ENCODE measurements at places on chromosomes 11 and 22.

DNA sequence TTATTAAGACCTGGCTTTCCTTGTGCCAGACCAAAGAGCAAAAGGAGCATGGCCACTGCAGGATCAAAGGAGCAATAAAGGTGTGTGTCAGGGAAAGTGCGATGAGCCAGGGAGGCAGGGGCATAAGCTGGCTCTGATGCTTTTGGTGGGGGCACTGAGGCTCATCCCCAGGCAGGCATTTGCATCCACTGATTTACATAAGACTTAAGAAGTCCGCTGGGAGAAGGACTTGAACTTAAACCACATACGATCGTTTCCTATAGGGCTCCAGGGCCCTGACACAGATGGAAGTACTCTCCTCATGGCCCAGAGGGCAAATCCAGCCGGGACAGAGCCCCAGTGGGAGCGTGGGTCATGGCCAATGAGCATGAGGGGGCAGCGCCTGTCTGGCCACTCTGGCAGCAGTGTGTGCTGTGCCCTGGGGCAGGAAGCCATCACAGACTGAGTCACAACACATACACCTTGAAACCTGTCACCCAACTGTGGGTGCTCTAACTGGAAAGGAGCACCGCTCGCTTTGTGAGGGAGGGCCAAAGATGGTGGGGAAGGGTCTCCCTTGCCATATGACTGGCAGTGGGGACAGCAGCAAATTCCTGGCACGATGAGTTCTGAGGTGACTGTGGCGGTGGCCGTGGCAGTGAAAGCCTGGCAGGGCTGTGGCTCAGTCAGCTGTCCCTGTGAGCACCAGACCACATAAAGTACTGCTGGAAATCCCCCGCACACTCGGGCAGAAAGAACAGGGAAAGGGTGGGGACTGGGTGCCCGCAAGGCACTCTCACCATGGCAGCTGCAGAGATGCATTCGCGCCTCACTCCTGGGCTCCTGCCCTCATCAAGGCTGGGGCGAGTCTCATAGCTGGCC, 79.4 kb upstream of the LMO1 start:
- DNase-seq = no peak

DNA sequence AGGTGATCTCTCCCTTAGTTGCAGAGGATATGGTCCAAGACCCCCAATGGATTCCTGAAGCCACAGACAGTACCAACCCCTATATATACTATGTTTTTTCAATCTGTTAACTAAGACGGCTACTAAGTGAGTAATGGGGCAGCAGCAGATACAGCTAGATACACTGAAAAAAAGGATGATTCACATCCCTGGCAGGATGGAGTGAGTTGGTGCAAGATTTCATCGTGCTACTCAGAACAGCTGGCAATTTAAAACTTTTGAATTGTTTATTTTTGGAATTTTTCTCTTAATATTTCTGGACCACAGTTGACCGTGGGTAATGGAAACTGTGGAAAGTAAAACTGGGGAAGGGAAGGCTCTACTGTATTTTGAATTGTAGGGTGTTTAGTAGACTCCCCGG, 17.0 kb upstream of the TMEM218 start:
- DNase-seq = no peak

DNA sequence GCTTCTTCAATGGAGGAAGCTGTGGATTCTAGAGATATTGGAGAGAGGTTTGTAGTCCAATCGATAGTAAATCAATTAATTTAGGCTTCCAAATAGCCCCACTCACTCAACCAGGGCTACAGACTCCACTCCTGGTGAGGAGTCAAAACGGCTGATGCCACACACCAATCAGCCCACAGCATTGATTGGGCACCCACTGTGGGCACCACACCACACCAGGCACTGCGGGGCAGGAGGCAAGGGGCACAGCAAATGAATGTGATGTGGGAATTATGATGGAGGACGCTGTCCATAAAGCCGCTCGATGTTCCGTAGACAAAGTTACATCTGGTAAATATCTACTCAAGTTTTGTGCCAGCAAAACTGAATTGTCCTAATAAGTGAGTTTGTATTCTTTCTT, 547.3 kb upstream of the CADM1 start:
- DNase-seq = no peak

GRCh38 chr11:109730669-109731068, 308.7 kb downstream of the C11orf87 start:
- no peak for DNase-seq

GRCh38 chr11:76854709-76855108, 6.0 kb upstream of the ACER3 start:
- no peak for DNase-seq

GRCh38 chr11:13784441-13784840, 116.0 kb downstream of the FAR1 start:
- no peak for DNase-seq

- DNase-seq = no peak
Measured at GRCh38 chr11:58027341-58027740, 3.4 kb upstream of the OR6Q1 start.

DNA sequence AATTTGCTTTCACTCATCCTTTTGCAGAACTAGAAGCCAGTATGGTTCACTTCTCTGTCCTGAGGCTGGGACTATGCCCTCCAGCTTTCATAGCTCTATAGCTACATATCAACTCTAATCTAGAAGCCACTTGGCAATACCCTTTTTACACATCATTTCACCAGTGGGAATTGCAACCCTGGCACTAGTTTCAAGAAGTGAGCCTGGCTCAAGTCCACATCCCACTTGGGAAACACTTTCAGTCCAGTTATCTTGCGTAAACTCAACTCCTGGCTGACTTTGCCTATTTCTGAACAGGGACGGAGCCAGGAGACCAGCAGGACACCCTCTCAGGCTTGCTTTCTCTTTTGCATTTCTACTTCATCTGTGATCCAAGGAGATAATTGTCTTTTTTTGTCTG, 19.9 kb upstream of the FAT3 start:
- no peak for DNase-seq

GRCh38 chr22:22388090-22388489, 120.5 kb downstream of the ZNF280B start:
- DNase-seq = no peak

GRCh38 chr11:57568330-57568766, 876 bp upstream of the UBE2L6 start:
- DNase-seq = no peak

GRCh38 chr11:82869657-82870056, 30.6 kb downstream of the PRCP start:
- no peak for DNase-seq

DNA sequence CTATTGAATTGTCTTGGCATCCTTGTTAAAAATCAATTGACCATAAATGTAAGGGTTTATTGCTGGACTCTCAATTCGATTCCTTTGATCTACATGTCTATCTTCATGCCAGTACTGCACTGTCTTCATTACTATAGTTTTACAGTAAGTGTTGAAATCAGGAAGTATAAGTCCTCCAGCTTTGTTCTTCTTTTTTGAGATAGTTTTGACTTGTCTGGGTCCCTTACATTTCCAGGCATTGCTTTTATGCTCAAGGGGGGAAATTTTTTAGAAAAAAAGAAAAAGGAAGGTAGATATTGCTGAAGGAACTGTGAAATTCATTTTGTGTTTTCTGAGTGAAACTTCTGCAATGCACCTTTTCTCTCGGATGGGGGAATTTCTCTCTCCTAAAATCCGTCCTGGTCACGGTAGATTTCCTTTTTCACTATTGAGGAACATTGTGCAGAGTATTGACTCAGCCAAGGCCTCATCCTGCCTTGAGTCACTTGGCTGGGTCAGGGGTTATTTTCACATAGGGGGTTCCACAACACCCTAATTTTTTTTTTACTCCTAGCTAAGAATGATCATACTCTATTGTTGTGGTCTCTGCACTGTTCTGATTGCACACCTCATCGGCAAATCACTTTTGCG, 2.8 kb upstream of the ACER3 start:
- no peak for DNase-seq

DNA sequence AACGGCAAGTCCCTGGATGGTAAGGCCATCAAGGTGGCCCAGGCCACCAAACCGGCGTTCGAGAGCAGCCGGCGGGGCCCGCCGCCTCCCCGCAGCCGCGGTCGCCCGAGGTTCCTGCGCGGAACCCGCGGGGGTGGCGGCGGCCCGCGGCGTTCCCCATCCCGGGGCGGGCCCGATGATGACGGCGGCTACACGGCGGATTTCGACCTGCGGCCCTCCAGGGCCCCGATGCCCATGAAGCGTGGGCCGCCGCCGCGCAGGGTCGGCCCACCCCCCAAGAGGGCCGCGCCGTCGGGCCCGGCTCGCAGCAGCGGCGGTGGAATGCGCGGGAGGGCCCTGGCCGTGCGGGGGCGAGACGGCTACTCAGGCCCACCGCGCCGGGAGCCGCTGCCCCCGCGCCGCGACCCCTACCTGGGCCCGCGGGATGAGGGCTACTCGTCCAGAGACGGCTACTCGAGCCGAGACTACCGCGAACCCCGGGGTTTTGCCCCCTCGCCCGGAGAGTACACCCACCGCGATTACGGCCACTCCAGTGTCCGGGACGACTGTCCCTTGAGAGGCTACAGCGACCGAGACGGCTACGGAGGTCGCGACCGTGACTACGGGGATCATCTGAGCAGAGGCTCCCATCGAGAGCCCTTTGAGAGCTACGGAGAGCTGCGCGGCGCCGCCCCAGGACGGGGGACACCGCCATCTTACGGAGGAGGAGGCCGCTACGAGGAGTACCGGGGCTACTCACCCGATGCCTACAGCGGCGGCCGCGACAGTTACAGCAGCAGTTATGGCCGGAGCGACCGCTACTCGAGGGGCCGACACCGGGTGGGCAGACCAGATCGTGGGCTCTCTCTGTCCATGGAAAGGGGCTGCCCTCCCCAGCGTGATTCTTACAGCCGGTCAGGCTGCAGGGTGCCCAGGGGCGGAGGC, 792 bp downstream of the RBMXL2 start:
- no peak for DNase-seq

- no peak for DNase-seq
Measured at GRCh38 chr22:50040717-50041116, 17.4 kb downstream of the TTLL8 start.

- no peak for DNase-seq
Measured at GRCh38 chr11:77083566-77084245, 16.9 kb downstream of the CAPN5 start.

DNA sequence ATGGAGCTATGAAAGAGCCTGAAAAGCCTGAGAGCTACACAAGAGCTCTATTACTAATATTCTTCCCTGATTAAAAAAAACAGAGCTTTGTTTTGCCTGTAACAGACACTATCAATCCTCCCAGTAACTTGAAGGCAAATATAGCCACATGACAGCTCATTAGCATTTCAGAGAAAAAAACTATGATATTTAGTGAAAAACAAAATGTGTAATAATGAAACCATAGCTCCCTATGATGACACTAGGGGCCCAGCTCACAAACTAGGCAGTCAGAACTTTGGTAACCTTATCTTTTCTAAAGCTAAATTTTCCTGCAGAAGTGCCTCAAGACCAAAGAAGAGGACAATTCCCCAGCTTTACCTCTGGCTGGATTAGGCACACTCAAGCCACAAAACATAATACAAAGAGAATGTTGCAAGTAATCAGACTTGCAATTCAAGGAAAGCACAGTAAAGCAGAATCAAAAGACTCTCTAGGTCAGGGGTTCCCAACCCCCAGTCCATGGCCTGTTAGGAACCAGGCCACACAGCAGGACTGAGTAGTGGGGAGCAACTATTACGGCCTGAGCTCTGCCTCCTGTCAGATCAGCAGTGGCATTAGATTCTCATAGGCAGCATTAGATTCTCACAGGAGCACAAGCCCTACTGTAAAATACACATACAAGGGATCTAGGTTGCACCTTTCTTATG, 53.3 kb downstream of the MRTFA start:
- no peak for DNase-seq

GRCh38 chr11:63510360-63511047, 4.6 kb downstream of the LGALS12 start:
- no peak for DNase-seq

DNA sequence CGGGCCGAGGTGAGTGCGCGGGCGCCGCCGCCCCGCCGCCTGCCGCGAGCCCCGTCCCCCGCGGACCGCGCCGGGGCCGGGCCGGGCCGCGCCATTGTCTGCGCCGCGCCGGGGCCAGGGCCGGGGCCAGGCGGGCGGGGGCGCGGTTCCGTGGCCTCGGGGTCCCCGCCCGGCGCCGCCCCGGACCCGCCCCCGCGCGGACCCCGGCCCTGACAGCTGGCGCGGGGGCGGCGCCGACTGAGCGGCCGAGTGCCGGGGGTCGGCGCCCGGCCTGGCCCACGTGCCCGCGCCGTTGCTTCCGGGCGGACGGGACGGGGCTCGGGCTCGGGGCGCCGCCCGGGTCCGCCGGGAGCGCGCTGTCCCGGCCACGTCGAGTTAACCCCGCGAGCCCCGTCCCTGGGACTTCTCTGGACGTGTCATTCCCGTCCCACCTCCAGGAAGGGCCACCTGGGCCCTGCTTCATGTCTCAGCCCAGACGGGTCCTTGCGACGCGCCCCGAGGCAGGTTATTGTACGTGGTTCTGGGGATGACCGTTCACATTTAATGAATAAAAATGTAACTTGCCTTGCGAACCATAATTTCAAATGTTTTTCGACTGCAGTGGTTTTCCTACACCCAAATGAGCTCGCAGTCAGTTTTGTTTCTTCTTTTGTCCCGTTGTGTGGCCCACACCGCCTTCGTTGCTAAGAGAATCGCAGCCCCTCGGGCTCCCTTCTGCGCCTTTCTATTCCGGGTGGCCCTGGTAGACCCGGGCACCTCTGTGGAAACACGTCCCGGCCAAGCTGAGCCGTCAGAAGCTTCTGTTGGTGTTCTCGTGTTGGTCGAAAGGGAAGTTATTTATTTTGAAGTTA, 562 bp downstream of the ZBED4 start:
- DNase-seq = no peak

DNA sequence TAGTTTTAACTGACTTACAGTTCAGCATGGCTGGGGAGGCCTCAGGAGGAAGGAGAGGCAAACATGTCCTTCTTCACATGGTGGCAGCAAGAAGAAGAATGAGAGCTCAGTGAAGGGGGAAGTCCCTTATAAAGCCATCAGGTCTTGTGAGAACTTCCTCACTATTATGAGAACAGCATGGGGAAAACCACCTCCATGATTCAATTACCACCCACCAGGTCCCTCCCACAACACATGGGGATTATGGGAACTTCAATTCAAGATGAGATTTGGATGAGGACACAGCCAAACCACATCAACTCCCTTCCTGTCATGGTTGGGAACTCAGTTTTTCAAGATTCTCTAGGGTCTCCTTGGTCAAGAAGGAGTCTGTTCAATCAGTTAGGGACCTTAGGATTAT, 432.9 kb upstream of the CNTN5 start:
- DNase-seq = no peak

DNA sequence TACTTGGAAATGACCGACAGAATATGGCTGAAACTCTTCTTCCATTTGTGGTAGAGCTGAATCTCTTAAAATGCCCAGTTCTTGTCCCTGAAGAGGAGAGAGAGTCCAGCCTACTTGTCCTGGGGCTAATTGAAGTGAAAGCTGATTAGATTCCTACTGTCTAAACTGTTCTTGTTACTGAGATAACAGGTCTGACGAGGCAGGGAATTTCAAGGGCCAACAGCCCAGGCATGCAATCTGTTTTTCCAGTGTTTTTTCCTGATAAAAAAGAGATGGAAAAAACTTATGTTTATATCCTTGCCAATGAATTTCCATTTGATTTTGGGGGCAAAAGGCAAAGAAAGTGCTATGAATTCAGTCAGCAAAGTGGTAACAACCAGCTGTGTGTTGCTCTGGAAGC, 195.5 kb downstream of the ETS1 start:
- no peak for DNase-seq

Data from cortex of kidney (tissue), 1 donor.